ENCODE measurements at places on chromosomes 7 and 10.

DNA sequence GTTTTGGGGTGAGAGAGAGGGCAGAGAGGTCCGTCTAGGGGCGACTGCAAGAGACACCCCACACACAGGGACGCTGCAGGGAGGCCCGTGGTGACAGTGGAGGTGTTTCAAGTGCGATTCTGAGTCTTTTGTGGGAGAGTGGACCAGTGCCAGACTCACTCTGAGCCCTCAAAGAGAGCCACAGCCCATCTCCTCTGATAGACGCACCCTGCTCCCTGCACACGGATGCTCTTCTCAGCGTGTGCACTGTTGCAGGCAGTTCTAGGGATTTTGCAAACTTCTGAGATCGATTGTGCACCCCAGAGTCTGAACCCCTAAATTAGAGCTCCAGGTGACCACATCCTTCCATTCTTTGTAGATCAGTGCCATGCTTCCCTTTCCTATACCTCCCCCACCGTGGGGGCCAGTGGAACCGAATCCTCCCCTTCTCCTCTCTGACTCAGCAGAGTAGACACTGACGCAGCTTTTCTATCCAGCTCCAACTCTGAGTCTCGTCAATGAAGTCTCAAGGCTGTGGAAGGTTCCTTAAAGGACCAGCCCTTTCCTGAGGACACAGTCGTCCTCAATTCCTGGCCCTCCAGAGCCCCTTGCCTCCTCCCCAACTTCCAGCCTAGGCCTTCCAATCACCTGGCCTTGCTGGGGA lies 83.8 kb downstream of the TMEM130 start:
- no peak for DNase-seq

DNA sequence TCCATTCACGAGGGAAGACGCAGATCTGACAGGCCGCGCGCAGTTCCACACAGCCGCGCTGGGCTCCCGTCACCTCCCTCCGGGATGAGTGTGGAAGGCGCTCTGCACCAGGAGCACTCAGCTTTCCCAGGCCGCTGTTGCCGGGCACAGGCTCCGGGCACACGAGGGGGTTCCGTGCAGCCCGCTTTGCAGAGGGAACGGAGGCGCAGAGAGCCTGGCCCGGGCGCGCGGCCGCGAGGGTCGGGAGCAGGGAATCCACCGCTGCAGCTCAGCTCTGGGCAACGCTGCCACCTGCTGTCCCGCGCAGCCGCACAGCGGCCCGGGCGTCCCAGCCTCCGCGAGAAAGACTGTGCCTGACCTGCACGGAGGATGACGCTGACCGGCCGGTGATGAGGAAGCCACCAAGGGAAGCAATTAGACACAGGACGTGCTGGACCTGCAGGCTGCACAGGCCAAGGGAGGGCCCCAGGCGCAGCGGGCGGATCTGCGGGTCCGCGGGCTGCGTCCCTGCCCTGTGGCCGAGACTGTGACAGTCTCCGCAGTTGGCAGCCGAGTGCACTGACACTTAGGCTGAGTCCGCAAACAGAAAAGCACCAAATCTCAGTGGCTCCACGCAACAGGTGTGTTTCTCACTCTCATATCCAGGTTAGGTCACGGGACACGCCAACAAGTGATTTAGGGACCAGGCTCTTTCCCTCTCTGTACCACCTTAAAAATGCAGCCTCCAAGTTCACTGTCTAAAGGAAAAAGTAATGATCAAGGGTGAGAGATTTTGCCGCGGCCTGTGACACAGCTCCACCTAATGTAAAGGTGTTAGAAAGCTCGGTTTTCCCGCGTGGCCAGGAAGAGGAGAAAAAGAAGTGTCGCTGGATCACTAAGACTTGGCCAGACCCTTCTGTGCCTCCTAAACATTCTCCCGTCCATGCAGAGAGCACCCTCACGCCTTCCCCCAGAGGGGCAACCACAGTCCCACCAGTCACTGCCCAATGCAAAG lies 94.5 kb downstream of the SEC61G start:
- peak; percentile 87 for DNase-seq

GRCh38 chr7:113289140-113289740 lies 170.9 kb upstream of the SMIM30 start:
- DNase-seq = peak; percentile 45

GRCh38 chr10:24920907-24921881 lies 31.2 kb downstream of the PRTFDC1 start:
- DNase-seq = peak; percentile 93

DNA sequence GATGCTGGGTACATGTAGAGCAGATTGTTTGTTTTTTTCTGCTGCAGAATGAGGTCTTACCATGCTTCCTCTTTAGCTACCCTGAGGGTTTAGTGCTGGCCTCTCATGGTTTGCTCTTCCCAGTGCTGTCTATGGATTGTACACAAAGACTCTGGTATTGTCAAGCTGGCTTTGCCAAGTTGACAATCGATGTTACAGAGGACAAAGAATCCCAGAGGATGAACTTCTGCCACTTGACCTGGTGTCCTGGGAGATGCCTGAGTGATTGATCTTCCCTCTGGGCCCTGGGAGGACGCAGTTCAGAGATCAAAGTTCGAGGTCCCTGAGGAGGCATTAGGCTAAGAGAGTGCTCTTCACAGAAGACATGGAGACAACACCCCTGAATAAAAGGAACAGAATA lies 865.4 kb downstream of the CCSER2 start:
- no peak for DNase-seq

DNA sequence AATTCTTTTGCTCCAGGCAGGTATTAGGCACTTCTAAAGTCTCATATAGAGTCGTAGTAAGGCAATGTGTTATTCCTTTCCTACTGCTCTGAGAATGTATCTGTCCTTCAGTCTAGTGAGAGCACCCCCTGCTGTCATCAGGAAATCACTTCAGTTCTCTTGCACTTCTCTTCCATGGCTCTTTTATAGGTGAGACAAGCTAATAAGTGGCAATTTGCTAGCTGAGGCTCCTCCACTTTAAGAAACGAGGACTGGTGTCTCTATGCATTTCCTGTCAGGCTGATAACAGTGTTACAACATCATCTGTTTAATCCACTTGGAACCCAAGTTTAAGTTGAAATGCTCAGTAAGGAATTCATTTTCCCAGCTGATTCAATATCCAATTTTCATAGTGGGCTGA lies 350.6 kb downstream of the TFEC start:
- DNase-seq = peak; percentile 63

DNA sequence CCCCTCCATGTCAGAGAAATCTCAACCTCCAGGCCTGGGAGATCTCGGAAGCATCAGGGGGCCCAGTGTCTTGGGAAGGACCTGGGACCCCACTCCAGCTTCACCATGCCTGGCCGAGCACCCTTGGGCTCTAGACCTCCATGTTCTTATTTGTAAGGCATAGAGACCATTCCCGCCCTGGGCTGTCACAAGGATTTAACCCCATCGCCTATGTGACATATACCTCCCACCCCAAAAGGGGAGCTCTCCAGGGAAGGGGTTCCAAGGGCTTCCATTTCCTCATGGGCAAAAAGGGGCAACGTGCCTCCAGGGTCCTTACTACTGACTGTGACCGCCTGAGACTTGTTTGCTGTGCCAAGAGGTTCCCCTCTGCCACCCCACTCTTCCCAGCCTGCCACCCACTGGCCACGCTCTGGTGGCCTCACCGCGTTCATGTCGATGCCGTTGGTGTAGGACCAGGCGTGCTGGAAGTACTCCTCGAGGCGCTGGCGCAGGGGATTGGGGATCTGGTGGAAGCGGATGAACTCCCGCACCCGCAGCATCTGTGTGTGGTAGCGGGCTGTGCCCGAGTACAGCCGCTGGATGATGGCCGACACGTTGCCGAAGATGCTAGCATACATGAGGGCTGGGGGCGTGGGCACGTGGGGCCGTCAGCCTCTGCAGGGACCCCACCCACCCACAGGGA lies 27.5 kb downstream of the KCNH2 start:
- no peak for DNase-seq

- no peak for DNase-seq
Observed at GRCh38 chr7:116032886-116033285, 2.3 kb upstream of the TFEC start.

DNA sequence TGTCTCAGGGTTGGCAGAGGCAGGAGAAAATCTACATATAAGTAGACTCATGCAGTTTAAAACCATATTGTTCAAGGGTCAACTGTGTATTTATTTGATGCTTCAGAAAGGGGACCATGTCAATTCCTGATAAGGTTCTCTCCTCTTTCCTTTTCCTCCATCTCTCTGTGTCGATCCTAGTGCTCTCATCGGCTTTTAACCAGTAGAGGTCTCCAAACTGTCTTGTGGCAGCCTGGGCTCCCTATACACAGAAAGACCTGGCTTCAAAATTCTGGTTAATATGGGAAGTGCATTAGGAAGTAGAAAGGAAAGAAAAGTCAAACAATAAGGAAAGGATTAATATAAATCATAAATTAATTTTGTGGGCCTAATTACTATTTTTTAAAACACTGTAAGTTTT lies 304.4 kb upstream of the C7orf33 start:
- peak; percentile 57 for DNase-seq

GRCh38 chr7:5567790-5568189 lies 144.2 kb upstream of the TNRC18 start:
- no peak for DNase-seq

Data from kidney tubule cell (primary cell).